ENCODE measurements at places on chromosomes 7 and 10.

DNA sequence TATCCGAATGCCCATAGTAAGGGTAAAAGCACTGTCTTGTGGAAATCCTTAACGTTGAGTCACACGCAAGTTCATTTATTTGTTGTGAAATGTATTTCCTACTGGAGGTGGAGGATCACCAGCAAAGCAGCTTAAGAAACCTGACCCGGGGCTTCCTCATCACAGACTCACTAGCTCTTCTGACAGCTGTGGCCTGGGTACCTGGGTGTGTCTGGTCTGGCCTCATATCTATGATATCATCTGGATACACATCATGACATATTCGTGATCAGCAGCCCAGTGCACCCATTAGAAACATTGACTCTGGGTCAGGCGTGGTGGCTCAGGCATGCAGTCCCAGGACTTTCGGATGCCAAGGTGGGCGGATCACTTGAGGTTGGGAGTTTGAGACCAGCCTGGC lies 8.8 kb downstream of the DRGX start:
- no peak for DNase-seq

GRCh38 chr10:90969121-90969534 lies 48.2 kb upstream of the ANKRD1 start:
- no peak for DNase-seq

GRCh38 chr7:13021566-13022300 lies 334.3 kb downstream of the ARL4A start:
- no peak for DNase-seq

DNA sequence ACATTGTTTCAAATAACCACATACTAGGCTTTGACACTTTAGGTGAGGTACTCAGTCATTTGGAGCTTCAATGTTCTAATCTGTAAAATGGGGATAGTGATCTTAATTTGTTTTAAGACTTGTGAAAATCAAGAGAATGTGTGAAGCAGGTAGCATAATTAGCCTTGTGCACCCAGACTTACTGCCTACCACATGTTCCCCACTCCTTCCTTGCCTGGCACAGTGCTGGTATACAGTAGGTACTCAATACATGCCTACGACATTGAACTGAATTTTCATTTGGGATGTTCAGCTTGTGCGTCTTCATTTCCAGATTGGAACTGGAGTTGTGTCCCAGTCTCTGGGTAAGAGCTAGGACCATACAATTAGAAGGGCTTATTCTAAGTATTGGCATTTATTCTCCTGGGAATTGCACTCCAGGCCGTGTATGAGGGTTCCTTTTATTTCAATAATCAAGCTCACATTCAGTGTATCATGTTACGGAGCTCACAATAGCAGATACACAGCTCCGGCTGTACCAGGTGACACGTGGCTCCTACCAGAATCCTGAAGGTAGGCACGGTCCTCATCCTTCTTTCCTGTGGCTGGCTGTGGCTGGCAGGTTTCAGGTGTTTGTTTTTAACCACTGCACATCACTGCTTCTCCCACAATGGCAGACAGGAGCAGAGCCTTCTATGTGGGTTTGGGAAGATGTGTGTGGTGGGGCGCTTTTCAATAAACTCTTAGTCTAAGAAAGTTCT lies 109.4 kb upstream of the PDCD4 start:
- DNase-seq, result no peak

DNA sequence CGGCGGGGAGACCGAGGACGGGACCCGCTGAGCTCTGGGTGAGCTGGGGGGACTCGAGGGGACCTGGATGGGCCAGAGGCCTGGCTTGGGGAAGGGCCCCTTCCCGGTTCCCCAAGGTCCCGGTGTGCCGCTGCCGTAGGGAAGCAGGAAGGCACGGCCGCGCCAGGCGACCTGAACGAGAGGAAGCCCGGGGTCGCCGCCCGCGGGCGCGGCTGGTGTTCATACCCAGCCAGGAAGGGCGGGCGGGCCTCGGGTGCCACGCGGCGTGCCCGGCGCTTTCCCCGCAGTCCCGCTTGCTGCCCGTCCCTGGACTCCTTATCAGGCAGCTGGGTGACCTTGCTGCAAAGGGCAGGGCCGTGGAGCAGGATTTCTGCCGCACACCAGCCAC lies 38.0 kb downstream of the ZNF777 start:
- no peak for DNase-seq

DNA sequence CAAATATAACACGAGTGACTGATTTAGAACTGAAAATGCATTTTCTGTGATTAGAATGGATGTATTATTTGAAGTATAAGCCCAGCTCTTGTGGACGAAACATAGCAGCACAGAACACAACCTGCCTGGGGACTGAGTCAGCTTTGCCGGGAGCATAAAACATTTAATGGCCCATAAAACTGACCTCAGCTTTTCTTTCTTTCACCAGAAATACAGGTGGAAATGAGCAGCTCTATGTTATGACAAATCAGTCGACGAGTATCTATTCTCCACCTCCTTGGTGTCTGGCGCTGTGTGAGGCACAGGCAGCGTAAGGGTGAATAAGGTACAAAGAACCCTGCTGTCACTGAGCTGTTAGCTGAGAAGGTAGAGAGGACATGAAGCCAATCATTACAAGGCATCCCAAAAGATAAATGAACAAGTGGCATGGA lies 471.6 kb upstream of the AKR1E2 start:
- DNase-seq, result no peak

DNA sequence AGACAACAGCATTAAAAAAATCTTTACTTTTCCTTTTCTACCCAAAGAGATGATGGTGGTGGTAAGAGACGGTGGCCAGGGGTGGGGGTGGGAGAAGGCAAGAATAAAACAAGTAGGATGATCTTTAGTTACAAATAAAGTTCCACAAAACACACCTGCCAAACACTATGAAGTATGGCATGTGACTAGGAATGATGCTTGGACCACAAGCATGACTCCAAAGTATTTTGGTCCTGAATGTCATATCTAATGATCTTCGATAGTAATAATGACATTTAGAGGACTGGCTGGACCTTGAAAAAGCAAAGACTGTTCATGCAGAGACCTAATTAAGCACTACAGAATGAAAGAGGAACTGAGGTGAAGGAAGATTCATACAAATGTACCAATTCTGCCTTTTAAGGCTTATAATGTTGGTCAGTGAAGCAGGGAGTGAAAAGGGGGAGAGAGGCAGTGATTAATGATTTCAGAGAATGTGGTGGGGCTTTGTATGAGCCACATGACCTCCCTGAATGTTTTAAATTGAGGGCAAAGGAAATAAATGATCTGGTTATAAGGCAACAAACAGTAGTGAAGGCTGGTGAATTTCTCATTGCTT lies 29.6 kb upstream of the DKK1 start:
- DNase-seq, result no peak

- DNase-seq, result no peak
These were observed 456.8 kb upstream of the NRP1 start for GRCh38 chr10:33791272-33791660.

DNA sequence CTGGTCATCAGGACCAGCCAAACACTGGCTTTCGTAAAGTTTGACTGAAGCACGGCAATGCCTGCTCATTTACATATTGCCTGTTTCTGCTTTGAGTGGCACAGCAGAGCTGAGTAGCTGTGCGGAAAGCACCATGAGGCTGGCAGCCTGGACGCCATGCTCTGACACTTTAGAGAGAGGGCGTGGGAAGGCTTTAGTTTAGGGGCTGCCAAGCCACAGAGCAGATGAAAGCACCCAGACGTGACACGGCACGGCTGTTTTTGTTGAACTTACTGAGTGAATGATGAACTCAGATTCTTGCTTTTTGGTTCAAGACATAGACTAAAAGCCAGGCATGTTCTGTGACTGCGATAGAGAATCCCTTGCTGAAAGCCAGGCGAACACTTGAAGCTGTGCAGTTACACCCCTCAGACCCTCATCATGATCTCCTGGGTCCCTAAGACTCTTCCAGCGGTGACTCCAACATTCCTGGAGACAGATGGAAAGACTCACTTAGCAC lies 182.1 kb downstream of the ZMYND11 start:
- DNase-seq, result no peak

- no peak for DNase-seq
These were observed 76.7 kb downstream of the SKAP2 start for GRCh38 chr7:26787701-26788100.
